Activated CD4-positive, alpha-beta T cell treated with anti-CD3 and anti-CD28 coated beads, Interleukin-2, amount 10 ng/mL, durations not matched to agents 24 days and 14 days (primary cell): ENCODE measurements at places on chromosomes 12 and 14. TPM values are rescaled to one million over a fixed set of nuclear protein-coding genes. Genes with fewer than 3 reads are reported as not detected.

GRCh38 chr14:50396631-50397389 is at the start of gene CDKL1:
CDKL1 (minus strand) TSS chr14:50396881; CDS start chr14:50395868, 1,013 bp downstream.
- peak; percentile 84 for DNase-seq
- H3K27me3 ChIP-seq, result peaks cover 20% of the 10 kb centered on the region
- H3K36me3 ChIP-seq, result peaks cover 3% of the 10 kb centered on the region
- H3K27ac ChIP-seq, result peak within 1 kb of the TSS; percentile 88
- H3K4me1 ChIP-seq, result peaks cover 16% of the 10 kb centered on the region

The TAS2R31 gene
- 3.5 and 4.3 TPM in 2 replicates for total RNA-seq

The RAD51AP1 gene
- 31.4 and 35.8 TPM in 2 replicates for total RNA-seq

DNA sequence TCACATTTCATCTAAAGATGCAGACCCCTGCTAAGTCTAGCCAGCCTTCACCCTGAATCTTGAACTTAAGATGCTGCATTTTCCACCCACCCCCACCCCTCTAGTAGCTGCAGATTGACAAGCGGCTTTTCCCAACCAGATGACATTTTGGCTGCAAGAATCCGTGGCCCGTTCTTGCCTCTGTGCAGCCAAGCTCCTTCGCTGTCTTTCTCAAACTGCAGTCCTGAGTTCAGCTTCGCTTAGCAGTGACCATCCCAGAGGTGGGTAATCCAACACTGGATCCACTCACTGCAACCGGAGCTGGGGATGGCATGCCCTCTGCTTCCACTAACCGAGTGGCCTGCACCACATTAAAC is 765 bp upstream of the NFYB start:
- no peaks in the 10 kb centered on the region for H3K36me3 ChIP-seq
- H3K27ac ChIP-seq, result peak overlapping the region; percentile 42
- H3K4me1 ChIP-seq, result peaks cover 16% of the 10 kb centered on the region
- H3K4me3 ChIP-seq, result peak overlapping the region; percentile 56
- peaks cover 23% of the 10 kb centered on the region for H3K27me3 ChIP-seq

The CLEC6A gene
- total RNA-seq, result not detected in 2 replicates

DNA sequence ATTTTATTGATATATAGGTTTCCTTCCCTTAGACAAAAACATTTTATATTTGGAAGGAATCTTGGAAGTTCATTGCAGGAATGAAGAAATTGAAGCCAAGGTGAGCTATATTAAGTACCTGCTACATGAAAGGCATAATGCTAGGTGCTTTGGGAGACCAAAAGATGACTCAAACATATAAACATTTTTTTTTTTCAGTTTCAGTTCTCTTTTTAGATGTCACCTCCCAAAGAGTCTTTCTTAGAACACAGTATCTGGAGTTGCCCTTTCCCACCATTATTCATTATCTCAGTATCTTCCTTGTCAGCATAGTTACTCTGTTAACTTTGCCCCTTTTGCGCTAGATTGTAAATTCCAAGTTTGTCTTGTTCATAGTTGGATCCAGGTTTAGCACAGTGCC is 1.1 kb downstream of the LIN52 start:
- no peaks in the 10 kb centered on the region for H3K27me3 ChIP-seq
- peaks cover 13% of the 10 kb centered on the region for H3K36me3 ChIP-seq
- H3K4me1 ChIP-seq, result peaks cover 35% of the 10 kb centered on the region
